ENCODE measurements at places on chromosomes 5 and 9. TPM values are rescaled to one million over a fixed set of nuclear protein-coding genes. Genes with fewer than 3 reads are reported as not detected.

GRCh38 chr9:133153227-133154096 lies 10.3 kb downstream of the GBGT1 start:
- DNase-seq: no peak

The SVEP1 gene
- total RNA-seq: not detected

DNA sequence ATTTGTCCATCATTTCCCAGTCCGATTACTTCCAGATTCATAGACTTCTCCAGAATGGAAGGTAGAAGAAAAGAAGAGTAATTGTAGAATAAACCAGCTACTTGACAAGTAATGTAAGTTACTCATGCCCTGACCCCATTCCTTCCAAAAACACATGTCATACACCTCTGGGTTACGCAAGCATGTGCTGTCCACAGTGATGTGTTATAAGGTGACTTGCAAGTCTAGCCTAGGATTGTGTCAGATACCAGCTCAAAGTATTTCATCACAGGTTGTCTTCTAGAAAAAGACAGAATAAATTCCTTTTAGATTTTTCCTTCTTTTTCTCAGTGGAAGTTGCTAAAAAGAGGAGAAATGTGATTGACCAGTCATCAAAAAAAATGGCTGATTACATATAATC lies 8.0 kb upstream of the TLR4 start:
- no peak for DNase-seq

The SLIT3 gene
- total RNA-seq: 0.08 TPM

DNA sequence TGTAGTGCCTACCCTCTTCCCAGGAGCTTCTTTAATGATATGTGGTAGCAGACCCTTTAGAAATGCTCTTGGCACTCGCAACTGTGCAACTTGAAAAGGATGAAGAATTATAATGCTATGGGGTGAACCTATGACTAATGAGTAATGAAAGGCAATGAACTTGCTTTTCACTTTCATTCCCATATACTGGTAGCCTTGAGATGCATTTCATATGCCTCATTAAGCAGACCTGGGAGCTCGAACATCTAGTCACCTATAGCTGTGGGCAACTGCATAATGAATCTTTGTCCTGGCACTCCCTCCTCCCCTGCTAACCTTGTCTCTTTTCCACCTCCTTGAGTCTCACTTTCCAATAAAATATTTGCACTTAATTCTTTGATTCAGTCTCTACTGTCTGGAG lies 605.9 kb upstream of the DAB2 start:
- no peak for DNase-seq

- peak; percentile 36 for DNase-seq
These were observed 198.1 kb downstream of the LURAP1L start for GRCh38 chr9:12972608-12973589.

The TMEM232 gene
- total RNA-seq: 0.77 TPM

DNA sequence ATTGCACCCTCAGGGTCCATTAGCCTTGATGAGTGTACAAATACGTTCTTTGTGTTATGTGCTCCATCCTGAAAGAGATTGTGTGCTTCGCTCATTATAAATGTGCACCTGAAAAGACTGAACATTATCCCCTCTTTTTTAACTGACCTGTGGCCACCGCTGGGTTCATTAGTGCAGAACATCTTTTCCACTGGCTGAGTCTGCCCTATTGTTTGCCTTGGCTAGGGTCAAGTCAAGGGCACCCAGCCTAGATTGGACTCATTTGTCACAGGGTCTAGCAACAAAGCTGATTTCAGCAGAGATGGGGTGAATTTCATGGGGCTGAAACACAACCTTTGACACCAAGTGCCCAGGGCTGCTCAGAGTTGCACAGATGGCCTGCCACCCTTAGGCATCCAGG lies 764.1 kb upstream of the ARRDC3 start:
- no peak for DNase-seq

GRCh38 chr5:40547994-40548575 lies 131.6 kb upstream of the PTGER4 start:
- no peak for DNase-seq

- DNase-seq: no peak
These were observed 55.1 kb upstream of the XPA start for GRCh38 chr9:97752274-97752673.

DNA sequence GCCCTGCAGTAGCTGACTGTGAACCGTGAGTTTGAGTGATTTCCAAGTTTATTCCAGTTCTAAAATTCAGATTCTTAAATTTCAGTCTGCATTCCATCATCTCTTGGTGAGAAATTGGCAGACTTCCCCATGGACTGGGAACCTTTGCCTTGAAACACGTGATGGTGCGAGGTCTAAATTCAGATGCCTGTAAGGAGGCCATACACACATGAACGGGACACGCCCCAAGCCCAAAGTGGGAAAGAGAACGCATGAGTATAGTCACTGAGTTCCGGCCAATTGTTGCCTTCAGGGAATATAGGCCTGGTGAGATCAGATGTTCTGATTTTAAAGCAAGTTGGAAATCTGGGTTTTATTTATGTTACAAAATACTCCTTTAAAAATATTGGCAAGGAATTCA lies 1084.4 kb upstream of the WWC1 start:
- no peak for DNase-seq

DNA sequence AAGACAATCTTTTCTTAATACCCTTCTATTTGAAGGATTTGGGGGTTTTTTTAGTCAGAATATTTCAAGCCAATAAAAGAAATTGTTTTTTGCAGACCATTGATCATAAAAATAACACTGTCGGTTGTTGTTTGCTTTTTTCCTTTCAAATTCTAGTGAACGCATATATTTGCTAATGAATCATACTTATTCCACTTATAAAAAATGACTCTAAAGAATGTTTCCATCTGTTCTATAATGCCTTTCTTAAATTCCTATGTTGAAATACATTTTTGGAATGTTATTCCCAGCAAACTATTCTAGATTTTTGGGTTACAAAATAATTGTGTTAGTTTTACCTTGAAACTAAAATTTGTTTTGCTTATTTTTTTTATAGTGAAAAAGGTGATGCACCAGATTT lies 32.2 kb downstream of the CWC27 start:
- no peak for DNase-seq

The TMOD1 gene
- total RNA-seq: 0.58 TPM

GRCh38 chr9:110755179-110755578 lies 86.6 kb downstream of the MUSK start:
- no peak for DNase-seq

- DNase-seq: peak; percentile 81
These were observed 109.6 kb upstream of the ACTBL2 start for GRCh38 chr5:57592236-57592635.

- no peak for DNase-seq
These were observed 14.6 kb upstream of the DDX41 start for GRCh38 chr5:177531209-177531940.

- no peak for DNase-seq
These were observed 11.5 kb downstream of the ATG12 start for GRCh38 chr5:115829913-115830312.

The TMEM250 gene
- 63.7 TPM for total RNA-seq

DNA sequence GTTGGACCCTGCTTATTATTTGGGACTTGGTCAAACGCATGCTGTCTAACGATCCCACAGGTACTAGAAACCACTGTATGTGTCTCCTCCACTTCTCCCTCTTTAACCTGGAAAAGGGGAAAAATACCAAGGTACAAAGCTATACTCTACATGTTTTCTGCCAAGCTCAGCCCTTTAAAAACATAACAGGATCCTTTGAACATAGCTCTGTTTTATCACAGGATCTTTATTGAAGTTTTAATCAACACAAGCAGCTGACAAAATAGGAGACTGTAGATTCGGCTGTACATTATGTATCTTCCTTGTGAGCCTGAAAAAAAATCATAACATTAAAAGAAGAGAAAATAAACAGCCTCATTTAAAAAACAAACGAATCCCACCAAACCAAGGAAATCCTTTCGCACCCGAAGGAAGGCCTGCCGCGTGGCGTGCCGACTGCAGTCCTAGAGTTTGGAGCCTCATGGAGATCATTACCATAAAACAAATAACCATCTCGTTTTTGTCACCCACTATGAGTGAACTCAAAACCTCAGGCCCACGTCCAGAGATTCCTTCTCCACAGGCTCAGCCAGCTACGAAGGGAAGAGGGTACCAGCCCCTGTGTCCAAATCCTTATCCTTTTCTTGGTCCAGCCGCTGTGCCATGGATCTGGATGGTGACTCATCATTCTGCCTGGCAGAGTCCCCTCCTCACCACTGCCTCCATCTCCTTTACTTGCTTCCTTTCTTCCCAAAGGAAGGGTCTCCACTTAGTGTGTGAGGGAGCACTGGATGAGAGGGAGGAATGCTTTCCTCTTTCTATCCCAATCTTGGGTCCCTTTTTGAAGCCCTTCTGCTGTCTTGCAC lies 651.1 kb downstream of the CCDC171 start:
- no peak for DNase-seq

- DNase-seq: peak; percentile 95
These were observed 225.0 kb downstream of the FANCC start for GRCh38 chr9:95092262-95093072.

The NIPAL4 gene
- total RNA-seq: not detected

GRCh38 chr9:128206916-128207910 lies 4.0 kb downstream of the DNM1 start:
- DNase-seq: no peak

GRCh38 chr9:110835404-110835803 lies 166.8 kb downstream of the MUSK start:
- DNase-seq: peak; percentile 79

The PAEP gene
- total RNA-seq: 15.7 TPM

The ABHD17B gene
- 28.1 TPM for total RNA-seq

The BNIP1 gene
- total RNA-seq: 45.4 TPM

GRCh38 chr5:179762079-179762780 lies 29.6 kb downstream of the MAML1 start:
- peak; percentile 37 for DNase-seq

DNA sequence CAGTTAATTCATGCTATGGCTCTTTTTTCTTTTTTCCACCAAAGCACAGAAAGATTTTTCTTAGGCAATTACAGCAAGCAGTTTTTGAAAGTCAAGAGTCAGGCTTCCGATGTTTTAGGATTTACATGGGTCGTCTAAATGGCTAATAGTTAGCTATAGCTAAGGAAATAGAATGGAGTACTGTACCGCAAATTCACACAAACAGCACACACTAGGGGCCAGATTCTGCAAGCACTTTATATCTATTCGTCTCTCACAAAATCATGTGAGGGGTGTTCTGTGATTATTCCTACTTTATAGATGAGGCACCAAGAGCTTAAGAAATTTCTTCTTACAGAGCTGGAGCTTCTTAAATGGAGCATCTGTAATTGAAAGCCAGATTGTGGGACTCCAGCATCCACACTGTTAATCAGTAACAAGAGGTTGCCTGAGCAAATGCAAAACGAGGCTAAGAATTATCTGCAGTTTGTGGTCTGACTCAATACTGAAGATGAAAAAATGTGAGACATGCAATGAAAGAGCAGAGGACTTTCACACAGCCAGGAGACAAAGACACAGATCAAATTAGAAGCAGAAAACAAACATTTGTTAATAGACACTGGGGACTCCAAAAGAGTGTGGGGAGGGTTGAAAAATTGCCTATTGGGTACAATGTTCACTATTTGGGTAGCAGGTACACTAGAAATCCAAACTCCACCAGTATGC lies 62.7 kb upstream of the CTXN3 start:
- no peak for DNase-seq

DNA sequence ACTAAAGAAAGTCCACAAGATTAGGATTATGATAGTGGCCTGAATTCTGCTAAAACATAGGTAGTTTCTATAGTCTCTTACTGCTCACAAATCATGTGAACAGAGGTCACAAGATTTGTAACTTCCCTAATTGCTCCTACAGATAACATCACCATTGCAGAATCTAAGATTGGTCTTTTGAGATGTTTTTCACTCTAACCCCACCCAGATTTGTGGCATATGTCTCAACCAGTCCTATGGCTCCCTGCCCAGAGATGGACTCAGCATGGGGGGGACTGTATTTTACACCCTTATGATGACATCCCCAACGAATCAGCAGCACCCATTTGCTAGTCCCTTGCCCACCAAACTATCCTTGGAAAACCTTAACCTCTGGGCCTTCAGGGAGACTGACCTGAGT lies 1046.2 kb downstream of the CDH12 start:
- peak; percentile 82 for DNase-seq

DNA sequence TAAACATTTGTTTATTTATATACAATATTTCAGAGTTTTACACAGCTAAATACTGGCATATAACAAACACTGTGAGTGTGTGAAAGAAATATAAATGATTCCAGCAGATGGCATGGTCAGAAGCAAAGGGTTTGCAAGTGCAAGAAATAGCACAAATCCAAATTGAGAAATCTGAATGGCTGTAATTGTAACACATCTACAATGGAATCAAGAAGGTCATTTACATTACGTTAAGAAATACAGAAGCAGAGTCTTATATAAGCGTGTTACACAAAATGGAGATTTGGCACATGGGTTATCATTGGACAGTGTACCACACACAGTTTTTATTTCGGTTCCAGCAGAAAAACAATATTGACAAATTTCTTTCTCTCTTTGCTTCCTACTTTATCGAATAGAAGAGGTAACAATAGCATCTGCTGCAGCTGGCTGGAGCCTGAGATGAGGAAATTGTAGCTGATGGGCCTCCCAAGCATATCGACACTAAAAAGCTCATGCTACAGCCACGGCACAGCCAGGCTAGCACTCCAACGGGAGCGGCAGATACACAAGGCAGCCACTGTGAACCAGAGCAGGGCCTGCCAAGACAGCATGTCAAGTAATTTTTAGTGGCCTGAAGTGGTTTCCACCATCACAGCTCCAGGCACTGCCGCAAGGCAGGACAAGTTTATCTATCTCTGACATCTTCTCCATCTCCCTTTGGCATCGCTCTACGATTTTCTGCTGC lies 564.6 kb upstream of the DMAC1 start:
- DNase-seq: no peak

The C5orf58 gene
- total RNA-seq: 2.4 TPM

The C8G gene
- total RNA-seq: 0.47 TPM

The WDR38 gene
- not detected for total RNA-seq

The GCNT4 gene
- total RNA-seq: not detected

- DNase-seq: no peak
These were observed 9.0 kb downstream of the CCDC69 start for GRCh38 chr5:151214614-151215545.

- DNase-seq: peak; percentile 13
These were observed 459.7 kb downstream of the BNC2 start for GRCh38 chr9:16410601-16411280.

GRCh38 chr9:19649336-19650041 lies 139.3 kb downstream of the SLC24A2 start:
- DNase-seq: no peak

DNA sequence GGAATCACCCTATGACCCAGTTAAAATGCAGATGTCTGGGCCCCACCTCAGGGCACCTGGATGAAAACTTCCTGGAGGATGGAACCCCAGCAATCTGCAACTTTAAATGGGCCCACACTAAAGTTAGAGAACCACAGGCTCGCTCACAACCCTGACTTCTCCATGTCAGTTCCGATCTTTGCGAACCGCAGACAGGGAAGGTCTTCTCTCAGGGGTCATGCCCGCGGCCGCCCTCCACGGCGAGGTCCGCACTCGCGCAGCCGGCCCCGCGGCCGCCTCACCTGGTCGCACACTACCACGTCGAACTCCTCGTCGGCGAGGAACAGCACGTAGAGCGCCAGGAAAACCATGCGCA lies 499 bp downstream of the ALG2 start:
- DNase-seq: no peak

GRCh38 chr9:126435105-126435504 lies 108.5 kb downstream of the MVB12B start:
- DNase-seq: no peak

The HRH2 gene
- total RNA-seq: 4.1 TPM

GRCh38 chr5:435156-435790 lies 7.7 kb upstream of the EXOC3 start:
- no peak for DNase-seq

Measured in HT1080 (cell line).